ENCODE measurements at places on chromosomes 5 and 9.

GRCh38 chr9:129757045-129757444 is 4.2 kb upstream of the PTGES start:
- no peak for DNase-seq

DNA sequence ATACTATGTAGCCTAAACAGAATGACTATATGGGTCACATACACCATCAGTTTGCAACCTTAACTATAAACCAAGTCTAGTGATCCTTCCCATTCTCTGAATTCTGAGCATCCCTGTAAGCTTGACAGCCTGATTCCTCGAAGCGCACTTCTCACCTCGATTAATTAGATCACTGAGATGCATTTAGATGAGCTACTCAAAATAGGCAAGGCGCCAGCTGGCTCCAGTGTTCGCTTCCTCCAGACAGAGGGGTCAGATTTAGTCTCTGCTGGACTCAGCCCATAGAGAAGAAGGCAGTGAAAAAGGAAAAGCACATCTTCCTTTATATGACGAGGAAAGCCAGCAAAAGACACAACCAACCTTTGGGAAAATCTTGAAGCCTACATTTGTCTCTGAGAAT is 371.5 kb downstream of the MLLT3 start:
- DNase-seq: no peak

- no peak for DNase-seq
These were observed 16.1 kb upstream of the SPIN1 start for GRCh38 chr9:88372103-88372654.

DNA sequence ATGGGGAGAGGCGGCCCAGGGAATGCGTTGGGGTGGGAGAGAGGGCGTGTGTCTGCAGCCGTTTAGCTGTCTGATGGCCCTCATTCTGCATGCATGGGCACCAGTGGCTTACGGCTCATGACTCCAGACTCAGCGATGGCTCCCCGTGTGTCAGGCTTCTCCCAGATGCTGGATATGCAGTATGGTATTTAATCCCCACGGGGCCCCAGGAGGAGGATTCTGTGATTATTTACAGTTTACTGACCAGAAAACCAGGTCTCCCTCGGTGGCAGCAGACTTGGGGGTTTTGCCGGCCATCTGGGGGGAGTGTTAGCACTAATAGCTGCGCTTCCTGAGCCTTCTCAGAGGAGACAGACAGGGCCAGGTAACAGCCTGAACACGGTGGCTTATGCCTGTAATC is 4.3 kb downstream of the PRDM12 start:
- DNase-seq: no peak

GRCh38 chr9:94675008-94675881 is 35.9 kb upstream of the FBP1 start:
- no peak for DNase-seq

GRCh38 chr9:136506425-136506824 is 23.6 kb upstream of the SEC16A start:
- no peak for DNase-seq

DNA sequence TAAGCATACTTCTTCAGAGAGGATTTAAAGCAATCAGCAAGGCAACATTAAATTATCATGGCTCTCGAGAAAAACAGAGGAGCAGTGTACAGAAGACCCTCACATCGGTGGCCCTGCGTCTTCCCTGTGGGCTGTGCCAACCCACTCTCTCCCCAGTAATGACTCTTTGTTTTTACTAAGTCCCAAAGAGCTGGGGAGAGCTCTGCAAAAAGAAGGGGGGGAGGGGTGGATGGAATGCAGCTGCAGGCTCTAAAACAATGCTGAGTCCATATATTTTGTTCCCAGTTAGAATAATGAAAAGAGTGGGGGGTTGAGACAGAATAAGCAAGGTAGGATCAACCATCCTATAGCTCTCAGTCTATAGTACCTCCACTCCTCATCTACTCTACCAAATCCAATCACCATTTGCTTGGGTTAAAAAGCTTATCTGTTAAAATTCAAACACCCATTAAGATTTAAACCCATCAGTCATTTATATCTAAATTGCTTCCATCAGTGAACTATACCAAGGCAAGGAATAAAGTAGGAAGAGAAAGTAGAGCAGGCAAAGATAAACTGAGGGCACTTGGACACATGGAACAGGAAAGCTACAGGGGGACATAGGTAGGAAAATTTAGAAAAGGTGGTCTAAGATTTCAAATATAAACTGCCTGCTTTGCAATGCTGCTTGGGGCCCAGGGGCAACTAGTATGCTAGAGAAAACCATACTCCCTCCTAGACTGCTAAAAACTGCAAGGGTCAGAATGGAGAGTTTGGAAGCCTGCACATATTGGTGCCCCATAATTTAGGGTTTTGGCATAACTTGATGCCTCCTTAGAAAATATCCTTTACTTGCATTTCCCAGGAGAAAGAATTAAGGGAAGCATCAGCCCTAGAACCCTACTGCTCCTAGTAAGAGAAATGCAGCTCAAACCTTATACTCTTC is 20.6 kb downstream of the ELL2 start:
- DNase-seq: no peak

DNA sequence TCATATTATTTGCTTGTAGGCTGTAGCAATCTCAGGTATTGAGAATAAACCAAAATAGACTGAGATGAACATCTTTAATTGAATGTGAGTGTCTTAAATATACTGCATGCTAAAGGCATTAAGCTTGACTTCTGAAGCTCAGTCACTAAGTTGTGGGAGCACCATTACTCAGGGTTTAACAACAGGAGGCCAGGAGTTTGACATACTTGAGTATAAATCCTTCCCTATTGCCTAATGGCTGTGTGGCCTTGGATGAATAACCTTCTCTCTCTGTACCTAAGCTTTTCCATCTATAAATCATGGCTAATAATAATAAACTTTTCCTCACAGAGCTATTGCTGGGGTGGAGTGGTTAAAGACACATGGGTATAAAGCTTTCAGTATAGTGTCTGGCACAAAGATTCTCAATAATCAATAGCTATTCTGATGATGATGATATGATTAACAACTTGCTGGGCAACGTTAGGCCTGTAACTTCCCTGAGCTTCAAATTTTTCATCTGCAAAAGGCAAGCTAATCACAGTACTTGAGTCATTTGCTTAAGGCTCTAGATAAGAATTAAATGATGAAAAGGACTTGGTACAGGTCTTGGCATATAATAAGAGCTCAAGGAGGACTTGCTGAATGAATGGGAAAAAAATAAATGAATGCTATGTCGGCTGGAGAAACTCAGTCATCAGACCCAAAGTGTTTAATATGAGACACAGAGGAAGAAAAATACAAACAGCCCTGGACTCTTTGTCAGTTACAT is 174.0 kb upstream of the IL12B start:
- DNase-seq: no peak

DNA sequence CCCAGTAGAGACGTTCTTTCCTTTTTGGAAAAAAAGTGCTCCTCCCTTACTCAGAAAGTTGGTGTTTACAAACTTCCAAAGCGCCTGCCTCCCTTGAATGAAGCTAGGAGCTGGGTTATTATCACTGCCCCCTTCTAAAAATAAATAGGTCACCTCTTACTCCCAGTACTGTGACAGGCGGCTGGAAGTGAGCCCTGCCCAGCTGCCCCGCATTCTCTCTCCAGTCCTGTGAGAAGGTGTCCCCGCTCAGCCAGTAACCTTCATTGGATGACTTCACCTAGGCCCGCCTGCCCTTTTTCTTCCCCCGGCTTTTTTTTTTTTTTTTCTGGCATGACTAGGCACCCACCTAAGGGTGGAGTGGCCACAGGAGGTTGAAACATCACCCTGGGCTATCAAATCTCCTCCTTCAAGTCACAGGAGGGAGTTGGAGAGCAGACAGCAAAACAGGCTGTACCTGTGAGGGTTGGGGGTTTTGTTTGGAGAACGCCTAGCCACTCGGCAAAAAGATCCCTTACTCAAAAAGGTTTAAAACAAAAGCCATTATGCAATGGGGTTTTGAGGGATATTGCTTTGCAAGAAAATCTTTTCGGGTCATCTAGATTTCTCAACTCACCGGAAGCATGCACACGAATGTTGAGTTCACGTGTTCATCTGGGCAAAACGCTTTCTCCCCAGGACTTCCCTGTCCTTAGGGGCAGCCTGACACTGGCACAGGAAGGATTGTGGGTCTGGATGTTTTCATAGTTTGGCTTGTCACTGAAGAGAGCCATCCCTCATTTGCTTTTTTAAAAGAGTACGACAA is 43.3 kb upstream of the ZNF622 start:
- DNase-seq: no peak

DNA sequence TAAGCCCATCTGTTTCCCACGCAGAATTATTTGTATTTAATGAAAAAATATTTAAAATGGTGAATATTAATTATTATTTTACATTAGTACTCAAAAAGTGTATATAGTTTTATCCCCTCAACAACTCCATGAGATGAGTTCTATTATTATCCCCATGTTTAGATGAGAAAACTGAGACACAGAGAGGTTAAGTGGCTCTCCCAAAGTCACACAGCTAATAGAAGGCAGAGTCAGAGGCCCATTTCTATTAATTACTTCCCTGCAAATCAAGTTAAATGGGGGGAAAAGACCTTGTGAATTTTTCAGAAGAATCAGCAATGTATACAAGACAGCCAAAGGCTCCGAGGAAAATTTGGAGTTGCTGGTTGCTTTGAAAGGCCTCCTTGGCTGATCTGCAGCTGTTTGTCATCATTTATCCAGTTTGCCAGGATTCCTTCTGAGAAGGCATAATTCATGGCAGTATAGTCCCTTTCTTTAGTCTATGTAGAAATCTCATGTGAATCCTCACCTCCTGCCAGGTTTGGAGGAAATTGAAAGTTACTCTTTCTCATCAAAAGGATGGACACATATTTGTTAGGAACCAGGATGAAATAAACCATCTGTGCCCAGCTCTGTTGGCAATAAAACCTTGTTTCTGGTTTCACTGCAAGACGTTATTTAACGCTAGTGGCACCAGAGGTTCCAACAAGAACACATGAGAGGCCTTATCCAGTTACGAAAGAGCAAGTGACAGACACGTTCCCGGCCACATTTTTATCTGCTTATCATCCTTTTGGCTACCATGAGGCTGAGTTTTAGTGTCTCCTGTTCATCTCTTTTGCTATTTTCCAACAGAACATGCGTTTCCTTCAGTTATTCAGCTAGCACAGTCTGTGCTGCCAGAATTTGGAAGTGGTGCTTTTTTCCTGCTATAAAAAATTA is 621 bp downstream of the FYB1 start:
- no peak for DNase-seq

- DNase-seq: no peak
These were observed 185.3 kb downstream of the MAPKAP1 start for GRCh38 chr9:125521462-125522327.

GRCh38 chr9:114777821-114778609 is 27.8 kb downstream of the TNFSF15 start:
- DNase-seq: no peak

DNA sequence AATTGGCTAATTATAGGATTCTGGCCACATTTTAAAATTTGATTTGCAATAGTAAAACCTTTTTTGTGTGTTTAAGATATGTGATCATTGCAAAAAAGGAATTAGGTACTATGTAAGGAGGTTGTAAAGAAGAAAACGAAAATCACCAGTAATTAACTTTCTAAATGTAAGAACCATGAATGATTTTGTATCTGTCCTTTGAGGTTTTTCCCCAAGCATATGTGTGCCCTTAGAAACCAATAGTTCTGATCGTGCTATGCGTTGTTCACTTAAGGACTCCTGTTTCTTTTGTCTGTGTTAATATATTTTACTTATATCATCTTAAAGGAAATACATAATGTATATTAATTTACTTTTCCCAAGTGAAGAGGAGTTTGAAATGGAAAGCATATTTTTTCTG is 410.2 kb downstream of the PSAT1 start:
- DNase-seq: no peak

- DNase-seq: no peak
These were observed 42.3 kb downstream of the MARCHF3 start for GRCh38 chr5:126988021-126988569.

- no peak for DNase-seq
These were observed 128.7 kb downstream of the SLC12A2 start for GRCh38 chr5:128212191-128212806.

DNA sequence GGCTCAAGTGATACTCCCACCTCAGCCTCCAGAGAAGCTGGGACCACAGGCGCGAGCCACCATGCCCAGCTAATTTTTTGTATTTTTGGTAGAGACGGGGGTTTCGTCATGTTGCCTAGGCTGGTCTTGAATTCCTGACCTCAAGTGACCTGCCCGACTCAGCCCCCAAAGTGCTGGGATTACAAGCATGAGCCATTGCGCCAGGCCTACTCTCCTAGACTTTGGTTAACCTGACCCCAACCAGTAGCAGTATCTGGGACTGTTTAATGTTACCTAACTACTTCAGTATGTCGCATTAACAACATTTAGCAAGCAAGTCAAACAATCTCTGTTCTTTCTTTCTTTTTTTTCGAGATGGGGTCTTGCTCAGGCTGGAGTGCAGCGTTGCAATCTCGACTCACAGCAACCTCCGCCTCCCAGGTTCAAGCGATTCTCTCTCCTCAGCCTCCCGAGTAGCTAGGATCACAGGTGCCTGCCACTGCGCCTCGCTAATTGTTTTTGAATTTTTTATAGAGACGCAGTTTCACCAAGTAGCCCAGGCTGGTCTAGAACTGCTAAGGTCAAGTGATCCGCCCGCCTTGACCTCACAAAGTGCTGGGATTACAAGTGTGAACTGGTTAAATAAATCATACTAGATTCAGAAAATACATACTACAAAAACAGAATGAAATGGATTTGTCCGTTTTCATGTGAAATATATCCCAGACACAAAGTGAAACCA is 2.0 kb downstream of the AK3 start:
- DNase-seq: no peak

DNA sequence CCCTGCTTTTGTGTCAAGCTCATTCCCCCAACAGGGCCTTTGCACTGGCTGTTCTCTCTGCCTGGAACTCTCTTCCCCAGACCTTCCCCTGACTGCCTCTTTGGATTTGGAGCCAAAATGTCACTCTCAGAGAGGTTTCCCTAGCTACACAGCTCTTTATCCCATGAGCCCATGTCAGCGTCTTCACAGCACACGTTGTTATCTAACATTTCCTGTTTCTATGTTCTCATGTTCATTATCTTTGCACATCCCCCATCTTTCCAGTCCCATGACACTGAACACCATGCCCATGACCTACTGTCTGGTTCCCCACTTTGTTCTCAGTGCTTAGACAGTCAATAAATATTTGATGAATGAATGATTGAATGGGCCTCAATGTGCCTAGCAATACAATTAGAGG is 26.3 kb upstream of the ARSI start:
- no peak for DNase-seq

DNA sequence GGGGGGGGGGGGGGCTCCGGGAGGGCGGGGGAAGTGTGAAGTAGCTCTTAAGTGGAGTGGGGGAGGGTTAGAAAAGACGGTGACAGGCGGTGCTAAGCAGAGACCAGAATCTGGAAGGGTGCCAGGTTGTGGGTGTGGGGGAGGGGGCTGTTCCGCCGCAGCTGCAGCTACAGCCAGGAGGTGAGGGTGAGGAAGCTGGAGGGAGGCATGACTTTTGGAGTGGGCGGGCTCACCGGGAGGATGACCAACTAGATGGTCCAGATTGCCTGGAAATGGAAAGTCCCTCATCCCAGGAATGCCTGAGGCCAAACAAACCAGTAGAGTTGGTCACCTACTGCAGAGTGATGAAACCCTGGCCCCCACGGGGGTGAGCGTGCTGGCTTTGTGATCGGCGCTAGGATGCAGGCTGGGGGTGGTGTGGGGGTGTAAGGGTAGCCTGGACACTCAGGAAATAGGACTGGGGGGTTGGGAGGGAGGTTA is 158.1 kb upstream of the SHB start:
- no peak for DNase-seq

- no peak for DNase-seq
These were observed 175.4 kb downstream of the KIAA0825 start for GRCh38 chr5:94442991-94443390.

All from stimulated activated CD4-positive, alpha-beta T cell treated with anti-CD3 and anti-CD28 coated beads, Interleukin-1b, Interleukin-23, amount 100 ng/mL, for 1 hour (primary cell).